ENCODE measurements at places on chromosomes 6 and 20. TPM values are rescaled to one million over a fixed set of nuclear protein-coding genes. Genes with fewer than 3 reads are reported as not detected.

The NRSN1 gene
- not detected for total RNA-seq

The CSNK2B gene
- 224 TPM for total RNA-seq

The WASF1 gene
- 0.44 TPM for total RNA-seq

The DNMT3B gene
- total RNA-seq: 1.5 TPM

The SLC4A11 gene
- total RNA-seq: 1.9 TPM

The PCK1 gene
- not detected for total RNA-seq

The FOXS1 gene
- not detected for total RNA-seq

The RBPJL gene
- 0.17 TPM for total RNA-seq

The DPM1 gene
- 45.5 TPM for total RNA-seq

The NKX2-4 gene
- total RNA-seq: not detected

The SLC18B1 gene
- total RNA-seq: 3.2 TPM

The OR2J3 gene
- total RNA-seq: not detected

The LINC00237 gene
- total RNA-seq: not detected

The DEFB119 gene
- not detected for total RNA-seq

The AGER gene
- total RNA-seq: 34.1 TPM

The MOG gene
- total RNA-seq: not detected

The SIRPD gene
- total RNA-seq: 0.29 TPM

The FNDC11 gene
- total RNA-seq: 0.49 TPM

The QKI gene
- total RNA-seq: 72.1 TPM

The HMGN3 gene
- total RNA-seq: 54.0 TPM

The TNXB gene
- 6.1 TPM for total RNA-seq

The KHDRBS2 gene
- not detected for total RNA-seq

The ZNF165 gene
- 0.44 TPM for total RNA-seq

The BPIFB4 gene
- total RNA-seq: not detected

The SLC22A16 gene
- not detected for total RNA-seq

The MBOAT1 gene
- total RNA-seq: 21.5 TPM

The GJE1 gene
- total RNA-seq: not detected

The WFDC2 gene
- 0.34 TPM for total RNA-seq

The ANKRD66 gene
- total RNA-seq: not detected

The SULF2 gene
- 0.71 TPM for total RNA-seq

The PBOV1 gene
- not detected for total RNA-seq

The BIRC7 gene
- not detected for total RNA-seq

The ZBTB22 gene
- 12.4 TPM for total RNA-seq

The PTCRA gene
- total RNA-seq: not detected

The LAMA2 gene
- 0.93 TPM for total RNA-seq

The FOXQ1 gene
- not detected for total RNA-seq

The ZSWIM1 gene
- 6.1 TPM for total RNA-seq

The LY6G6D gene
- total RNA-seq: not detected

The LAMP5 gene
- total RNA-seq: not detected

The TOX2 gene
- total RNA-seq: 17.2 TPM

The SLC17A2 gene
- total RNA-seq: not detected

The IL20RA gene
- total RNA-seq: not detected

The MRPL2 gene
- total RNA-seq: 54.6 TPM

The ANKEF1 gene
- 2.9 TPM for total RNA-seq

The WFDC8 gene
- not detected for total RNA-seq

The CD40 gene
- total RNA-seq: 3.2 TPM

Measured in T-helper 1 cell treated with Interleukin-12 subunit alpha and Interleukin-12 subunit beta and Interleukin-4 antibody, amounts not matched to agents 30 ng/mL and 1 ng/mL, for 36 hours (primary cell).